Purkinje cell (primary cell): ENCODE measurements at places on chromosomes 11 and 22. TPM values are rescaled to one million over a fixed set of nuclear protein-coding genes. Genes with fewer than 3 reads are reported as not detected.

Gene TTLL12
- 0.76 and 1.3 TPM in 2 replicates for polyA plus RNA-seq

Gene SEC14L6
- 0.90 and 1.4 TPM in 2 replicates for polyA plus RNA-seq

Gene OR51I1
- not detected in 2 replicates for polyA plus RNA-seq

Gene SPDYC
- polyA plus RNA-seq = not detected in 2 replicates

Gene YPEL4
- polyA plus RNA-seq = 0.24 and 1.0 TPM in 2 replicates

Gene RIMBP3C
- polyA plus RNA-seq = not detected in 2 replicates

Gene TESMIN
- 2.2 and 2.4 TPM in 2 replicates for polyA plus RNA-seq

Gene GRM5
- polyA plus RNA-seq = 4.0 and 6.9 TPM in 2 replicates

Gene MRGPRX4
- not detected in 2 replicates for polyA plus RNA-seq

Gene MPEG1
- not detected in 2 replicates for polyA plus RNA-seq

Gene C11orf16
- polyA plus RNA-seq = not detected in 2 replicates

Gene INS
- polyA plus RNA-seq = not detected in 2 replicates

Gene MMP10
- polyA plus RNA-seq = not detected in 2 replicates

Gene PAMR1
- polyA plus RNA-seq = not detected in 2 replicates

Gene TSPAN32
- not detected in 2 replicates for polyA plus RNA-seq

Gene KDM4E
- not detected in 2 replicates for polyA plus RNA-seq

Gene C11orf21
- polyA plus RNA-seq = not detected in 2 replicates

Gene C11orf42
- polyA plus RNA-seq = not detected in 2 replicates

Gene MACROD1
- polyA plus RNA-seq = 1.9 TPM in 1 of 2 replicates, not detected in the other

Gene CD3E
- polyA plus RNA-seq = not detected in 2 replicates

Gene UPK3A
- polyA plus RNA-seq = not detected in 2 replicates

Gene LRRN4CL
- polyA plus RNA-seq = not detected in 2 replicates

Gene LMO2
- polyA plus RNA-seq = 11.4 and 15.8 TPM in 2 replicates

Gene B3GAT3
- 6.0 and 19.2 TPM in 2 replicates for polyA plus RNA-seq

Gene OR4D5
- not detected in 2 replicates for polyA plus RNA-seq

Gene OR10A3
- not detected in 2 replicates for polyA plus RNA-seq

Gene TYR
- not detected in 2 replicates for polyA plus RNA-seq

Gene SLC22A12
- polyA plus RNA-seq = not detected in 2 replicates

Gene NCR3LG1
- 0.45 and 0.66 TPM in 2 replicates for polyA plus RNA-seq

Gene MAJIN
- polyA plus RNA-seq = 3.6 and 3.8 TPM in 2 replicates

Gene ACAD8
- polyA plus RNA-seq = 31.1 and 39.1 TPM in 2 replicates
